ENCODE measurements at places on chromosomes 1 and 21.

GRCh38 chr21:43635436-43635835, 23.9 kb downstream of the HSF2BP start:
- peaks cover 5% of the 10 kb centered on the region for H3K4me1 ChIP-seq
- no peak for DNase-seq
- H3K27me3 ChIP-seq, result peaks cover 6% of the 10 kb centered on the region
- no peaks in the 10 kb centered on the region for H3K36me3 ChIP-seq
- H3K4me3 ChIP-seq, result no peak overlapping the region

GRCh38 chr1:214658175-214658574, 55.2 kb downstream of the CENPF start:
- H3K4me1 ChIP-seq, result peaks cover 5% of the 10 kb centered on the region
- H3K36me3 ChIP-seq, result peaks cover 76% of the 10 kb centered on the region
- no peak overlapping the region for H3K4me3 ChIP-seq
- no peak for DNase-seq

GRCh38 chr1:240487493-240487892, 124.5 kb downstream of the GREM2 start:
- H3K4me3 ChIP-seq, result no peak overlapping the region
- no peak overlapping the region for H3K27ac ChIP-seq
- H3K27me3 ChIP-seq, result no peaks in the 10 kb centered on the region

GRCh38 chr1:218303176-218303879, 18.2 kb downstream of the RRP15 start:
- no peak overlapping the region for H3K27ac ChIP-seq
- H3K27me3 ChIP-seq, result no peaks in the 10 kb centered on the region
- H3K4me3 ChIP-seq, result no peak overlapping the region
- H3K4me1 ChIP-seq, result no peaks in the 10 kb centered on the region
- DNase-seq, result no peak

GRCh38 chr1:155080312-155081228, 1.9 kb downstream of the EFNA3 start:
- H3K4me3 ChIP-seq, result peak overlapping the region; percentile 72
- DNase-seq, result peak; percentile 83
- H3K27ac ChIP-seq, result no peak overlapping the region
- peaks cover 41% of the 10 kb centered on the region for H3K27me3 ChIP-seq

DNA sequence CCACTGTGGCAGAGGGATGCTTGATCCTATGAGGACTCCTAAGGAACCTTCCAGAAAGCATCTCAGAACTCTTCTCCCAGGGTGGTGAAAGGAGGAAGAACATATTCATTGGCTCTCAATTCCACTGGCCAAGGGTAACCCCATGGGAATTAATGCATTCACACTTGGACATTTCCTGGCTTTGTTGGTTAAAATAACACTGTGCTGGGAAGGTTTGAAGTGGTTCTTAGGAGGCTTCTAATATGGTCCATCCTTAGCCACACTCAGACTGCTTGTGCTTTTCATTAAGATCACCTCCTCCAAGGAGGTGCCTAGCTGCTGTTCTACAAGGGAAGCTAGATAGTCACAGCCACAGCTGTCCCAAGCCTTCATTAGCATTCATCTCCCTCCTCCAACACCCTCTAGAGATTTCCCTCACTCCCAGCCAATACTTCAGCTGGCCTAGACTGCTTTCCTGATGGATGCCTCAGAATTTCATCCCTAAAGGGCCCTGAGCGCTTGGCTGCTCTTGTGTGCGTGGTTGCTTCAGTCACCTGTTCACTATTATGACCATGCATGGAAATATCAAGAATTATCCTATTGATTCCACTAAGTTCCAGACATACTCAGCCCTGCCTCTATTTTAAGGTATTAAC, 544.4 kb downstream of the PLPP3 start:
- H3K27me3 ChIP-seq, result no peaks in the 10 kb centered on the region
- no peak overlapping the region for H3K27ac ChIP-seq
- DNase-seq, result no peak
- no peak overlapping the region for H3K4me3 ChIP-seq
- no peaks in the 10 kb centered on the region for H3K36me3 ChIP-seq

DNA sequence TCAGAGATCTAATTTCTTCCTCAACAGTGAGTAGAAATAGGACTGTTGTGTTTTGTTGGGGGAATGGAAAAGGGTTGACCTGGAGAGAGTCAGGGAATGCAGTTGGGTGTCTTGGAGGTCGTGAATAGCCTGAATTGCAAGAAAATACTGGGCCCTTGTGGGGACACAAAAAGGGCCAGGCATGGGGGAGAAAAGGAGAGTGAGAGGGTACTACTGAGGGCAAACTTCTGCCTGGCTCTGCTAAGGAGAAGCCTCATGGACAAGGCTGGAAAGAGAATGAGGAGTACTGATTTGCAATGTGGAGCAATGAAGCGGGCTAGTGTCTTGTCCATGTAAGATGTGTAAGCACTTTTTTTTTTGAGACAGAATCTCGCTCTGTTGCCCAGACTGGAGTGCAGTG, 96.2 kb upstream of the IRF2BP2 start:
- H3K4me3 ChIP-seq, result no peak overlapping the region
- no peaks in the 10 kb centered on the region for H3K36me3 ChIP-seq
- no peak for DNase-seq
- H3K4me1 ChIP-seq, result peaks cover 12% of the 10 kb centered on the region
- H3K27ac ChIP-seq, result no peak overlapping the region

GRCh38 chr1:43772978-43773377, 65.6 kb downstream of the ST3GAL3 start:
- H3K4me1 ChIP-seq, result peaks cover 10% of the 10 kb centered on the region
- no peaks in the 10 kb centered on the region for H3K27me3 ChIP-seq
- DNase-seq, result no peak
- peaks cover 7% of the 10 kb centered on the region for H3K36me3 ChIP-seq

DNA sequence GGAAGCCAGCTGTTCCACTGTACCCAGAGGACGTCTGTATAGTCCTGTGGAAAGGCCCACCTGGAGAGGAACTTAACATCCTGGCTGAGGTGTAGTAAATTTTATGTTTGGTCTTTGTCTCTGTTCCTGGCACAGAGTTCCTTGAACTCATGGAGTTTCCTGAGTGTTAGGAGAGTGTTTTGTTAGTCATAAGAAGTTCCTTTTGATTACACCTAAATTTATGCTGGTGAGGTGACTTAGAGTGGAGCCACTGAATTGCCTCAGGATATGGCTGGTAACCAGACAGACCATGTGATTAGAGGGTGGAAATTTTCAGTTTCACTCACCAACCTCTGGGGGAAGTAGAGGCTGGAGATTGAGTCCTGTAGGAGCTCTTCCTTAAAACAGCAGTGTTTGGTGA, 57.9 kb downstream of the RASAL2 start:
- no peak overlapping the region for H3K4me3 ChIP-seq
- H3K4me1 ChIP-seq, result no peaks in the 10 kb centered on the region
- no peaks in the 10 kb centered on the region for H3K27me3 ChIP-seq
- no peak for DNase-seq
- no peaks in the 10 kb centered on the region for H3K36me3 ChIP-seq

- peaks cover 9% of the 10 kb centered on the region for H3K4me1 ChIP-seq
- no peaks in the 10 kb centered on the region for H3K27me3 ChIP-seq
- no peak for DNase-seq
- peaks cover 1% of the 10 kb centered on the region for H3K36me3 ChIP-seq
Measured at GRCh38 chr1:243394066-243394465, 138.2 kb downstream of the SDCCAG8 start.

DNA sequence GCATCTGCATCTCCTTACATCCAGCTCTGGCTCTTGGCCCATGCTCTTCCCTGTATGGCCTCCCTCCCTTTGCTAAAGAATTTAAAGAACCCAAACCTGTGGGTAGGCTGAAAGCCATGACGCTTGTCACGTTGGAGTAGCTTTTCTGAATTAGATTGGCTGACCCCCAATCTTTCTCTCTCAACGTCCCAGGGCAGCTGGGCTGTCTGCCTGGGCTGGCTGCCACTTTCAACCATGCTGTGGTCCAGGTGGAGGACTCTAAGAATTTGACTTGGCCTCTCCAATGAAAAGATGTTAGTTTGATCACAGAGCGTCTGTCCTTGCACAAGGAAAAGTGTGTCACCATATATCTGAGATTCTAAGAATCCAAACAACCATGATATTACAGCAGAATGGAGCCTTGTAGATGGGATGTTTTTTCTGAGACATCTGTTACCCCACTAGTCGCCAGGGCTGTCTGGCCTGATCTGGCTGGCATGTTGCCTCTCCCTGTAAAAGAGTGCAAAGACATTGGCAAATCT, 6.5 kb upstream of the IGSF3 start:
- peaks cover 2% of the 10 kb centered on the region for H3K4me1 ChIP-seq
- no peaks in the 10 kb centered on the region for H3K36me3 ChIP-seq
- no peak for DNase-seq
- H3K27me3 ChIP-seq, result peaks cover 53% of the 10 kb centered on the region
- no peak overlapping the region for H3K27ac ChIP-seq

- H3K4me1 ChIP-seq, result peaks cover 4% of the 10 kb centered on the region
- no peaks in the 10 kb centered on the region for H3K36me3 ChIP-seq
- H3K27me3 ChIP-seq, result peaks cover 49% of the 10 kb centered on the region
- H3K4me3 ChIP-seq, result no peak overlapping the region
- no peak overlapping the region for H3K27ac ChIP-seq
Measured at GRCh38 chr1:205488074-205488723, 16.3 kb upstream of the CDK18 start.

GRCh38 chr1:60898987-60899386, 183.4 kb upstream of the NFIA start:
- no peak overlapping the region for H3K4me3 ChIP-seq
- no peak for DNase-seq
- no peak overlapping the region for H3K27ac ChIP-seq
- peaks cover 9% of the 10 kb centered on the region for H3K27me3 ChIP-seq
- H3K36me3 ChIP-seq, result no peaks in the 10 kb centered on the region
- peaks cover 3% of the 10 kb centered on the region for H3K4me1 ChIP-seq

DNA sequence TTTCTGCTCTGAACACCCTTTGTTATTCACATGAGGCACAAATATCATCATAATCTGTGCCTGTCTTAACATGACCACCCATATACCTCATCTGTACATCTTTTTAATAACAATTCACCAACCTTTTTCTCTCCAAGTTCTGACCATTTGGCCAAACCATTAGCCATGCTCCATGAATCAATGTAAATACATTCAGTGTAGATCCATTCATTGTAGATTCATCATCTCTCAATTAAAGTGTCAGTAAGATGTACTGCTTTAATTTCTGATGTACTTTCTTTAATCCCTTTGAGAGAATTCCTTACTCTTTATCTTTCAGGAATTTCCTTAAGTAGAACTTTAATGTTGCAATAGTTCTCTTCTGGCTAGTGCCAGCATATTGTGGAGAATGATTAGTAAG, 126.2 kb upstream of the LRRC7 start:
- no peaks in the 10 kb centered on the region for H3K27me3 ChIP-seq
- H3K4me3 ChIP-seq, result no peak overlapping the region
- H3K4me1 ChIP-seq, result no peaks in the 10 kb centered on the region
- DNase-seq, result no peak
- no peaks in the 10 kb centered on the region for H3K36me3 ChIP-seq

- DNase-seq, result peak; percentile 91
- peaks cover 28% of the 10 kb centered on the region for H3K4me1 ChIP-seq
- H3K27ac ChIP-seq, result peak overlapping the region; percentile 89
- H3K4me3 ChIP-seq, result peak overlapping the region; percentile 95
Measured at GRCh38 chr1:6601049-6601922, 1.4 kb downstream of the KLHL21 start.

- H3K4me3 ChIP-seq, result no peak overlapping the region
- no peak overlapping the region for H3K27ac ChIP-seq
- H3K4me1 ChIP-seq, result peaks cover 2% of the 10 kb centered on the region
- no peaks in the 10 kb centered on the region for H3K36me3 ChIP-seq
- no peak for DNase-seq
- H3K27me3 ChIP-seq, result peaks cover 5% of the 10 kb centered on the region
Measured at GRCh38 chr21:28473530-28474220, 519.0 kb downstream of the LTN1 start.

GRCh38 chr21:24870633-24871032, 736.6 kb downstream of the MRPL39 start:
- H3K4me3 ChIP-seq, result no peak overlapping the region
- no peaks in the 10 kb centered on the region for H3K36me3 ChIP-seq
- no peak overlapping the region for H3K27ac ChIP-seq
- no peaks in the 10 kb centered on the region for H3K27me3 ChIP-seq
- no peak for DNase-seq

DNA sequence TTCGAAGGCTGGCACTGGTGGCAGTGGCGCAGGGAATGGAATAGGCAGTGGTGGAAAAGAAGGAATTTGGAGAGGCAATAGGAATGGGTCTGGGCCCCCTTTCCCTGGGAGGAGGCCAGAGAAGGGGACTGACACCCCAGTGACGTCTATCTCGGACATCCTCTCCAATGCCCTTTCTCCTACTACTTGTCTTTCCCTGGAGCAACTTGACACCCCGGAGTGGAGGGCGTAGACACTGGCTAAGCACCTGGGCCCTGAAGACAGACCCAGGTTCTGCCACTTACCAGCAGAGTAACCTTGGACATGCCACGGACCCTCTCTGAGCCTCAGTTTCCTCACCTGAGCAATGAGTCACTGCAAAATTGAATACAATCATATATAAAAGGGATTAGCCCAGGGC, 86.8 kb downstream of the CAMK2N1 start:
- no peaks in the 10 kb centered on the region for H3K36me3 ChIP-seq
- H3K4me3 ChIP-seq, result no peak overlapping the region
- no peaks in the 10 kb centered on the region for H3K4me1 ChIP-seq
- peaks cover 23% of the 10 kb centered on the region for H3K27me3 ChIP-seq
- H3K27ac ChIP-seq, result no peak overlapping the region
- no peak for DNase-seq

- H3K27ac ChIP-seq, result no peak overlapping the region
- H3K36me3 ChIP-seq, result no peaks in the 10 kb centered on the region
- H3K27me3 ChIP-seq, result peaks cover 17% of the 10 kb centered on the region
Measured at GRCh38 chr1:226217273-226217672, 6.2 kb upstream of the MIXL1 start.

DNA sequence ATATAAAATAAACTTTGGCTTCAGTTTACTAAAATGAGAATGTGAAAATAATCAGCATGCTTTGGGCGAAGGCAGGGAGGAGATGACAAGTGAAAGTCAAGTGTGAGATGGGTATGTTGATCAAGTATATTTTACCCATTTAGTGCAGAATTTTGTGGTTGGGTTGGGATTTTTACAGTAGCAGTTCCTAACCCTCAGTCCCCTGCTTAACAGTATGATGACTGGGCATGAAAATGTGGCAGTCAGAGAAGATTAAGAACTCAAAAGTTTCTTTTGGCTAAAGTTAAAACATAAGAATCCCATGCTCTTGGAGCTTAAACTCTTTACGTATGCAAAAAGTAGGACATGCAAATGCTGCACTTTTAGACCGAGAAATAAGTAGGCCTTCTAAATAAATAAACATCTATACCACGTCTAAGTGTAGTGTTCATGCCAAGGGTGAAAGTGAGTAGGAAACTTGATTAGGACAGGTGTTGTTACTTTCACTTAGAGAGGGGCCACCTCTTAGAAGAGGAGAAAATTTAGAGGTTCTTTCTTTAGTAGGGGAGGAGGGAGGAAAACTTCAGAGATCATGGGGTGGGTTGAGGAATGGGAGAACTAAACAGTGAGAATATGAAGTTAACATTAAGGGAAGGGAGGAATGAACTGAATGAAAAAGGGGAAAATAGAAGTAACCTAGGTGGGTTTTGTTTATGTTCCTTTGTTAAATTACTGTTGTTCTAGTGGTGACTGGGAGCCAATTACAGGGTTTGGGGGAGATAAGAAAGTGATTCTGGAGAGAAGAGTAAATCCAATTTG, 127.8 kb downstream of the OSBPL9 start:
- peaks cover 11% of the 10 kb centered on the region for H3K4me1 ChIP-seq
- H3K27ac ChIP-seq, result peak overlapping the region; percentile 6
- H3K4me3 ChIP-seq, result no peak overlapping the region
- H3K36me3 ChIP-seq, result peaks cover 12% of the 10 kb centered on the region
